ENCODE measurements at places on chromosomes 7 and 10. TPM values are rescaled to one million over a fixed set of nuclear protein-coding genes. Genes with fewer than 3 reads are reported as not detected.

Gene ACBD7
- total RNA-seq: 1.5 TPM

Gene WDR86
- not detected for total RNA-seq

Gene COL17A1
- total RNA-seq: 0.30 TPM

DNA sequence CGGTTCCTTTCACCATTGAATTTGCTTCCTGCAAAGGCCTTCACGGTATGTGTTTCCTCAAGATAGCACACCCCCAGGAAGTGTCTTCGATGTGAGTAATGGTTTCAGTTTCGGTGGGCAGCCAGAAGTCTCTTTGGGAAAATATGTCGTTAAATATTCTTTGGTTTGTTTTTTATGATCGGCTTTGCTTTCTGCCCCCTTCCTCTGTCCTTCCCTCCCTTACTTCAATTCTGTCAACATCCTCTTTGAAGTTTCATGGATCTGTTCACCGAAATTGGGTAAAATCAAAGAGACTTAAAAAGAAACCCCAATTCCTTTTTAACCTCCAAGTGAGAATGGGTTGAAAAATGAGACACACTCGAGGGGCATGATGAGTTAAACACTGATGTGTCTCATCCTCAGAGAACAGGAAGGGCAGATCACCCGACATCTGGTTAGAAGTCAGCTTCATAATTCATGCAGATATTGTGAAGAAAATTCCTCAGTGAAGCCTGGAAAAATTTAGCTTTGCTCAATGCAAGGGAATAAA, 170.8 kb upstream of the HABP2 start:
- DNase-seq: peak; percentile 22

GRCh38 chr7:47386273-47386835, 195.6 kb downstream of the TNS3 start:
- DNase-seq: no peak

- peak; percentile 31 for DNase-seq
Observed at GRCh38 chr7:82194016-82194643, 249.4 kb downstream of the CACNA2D1 start.

DNA sequence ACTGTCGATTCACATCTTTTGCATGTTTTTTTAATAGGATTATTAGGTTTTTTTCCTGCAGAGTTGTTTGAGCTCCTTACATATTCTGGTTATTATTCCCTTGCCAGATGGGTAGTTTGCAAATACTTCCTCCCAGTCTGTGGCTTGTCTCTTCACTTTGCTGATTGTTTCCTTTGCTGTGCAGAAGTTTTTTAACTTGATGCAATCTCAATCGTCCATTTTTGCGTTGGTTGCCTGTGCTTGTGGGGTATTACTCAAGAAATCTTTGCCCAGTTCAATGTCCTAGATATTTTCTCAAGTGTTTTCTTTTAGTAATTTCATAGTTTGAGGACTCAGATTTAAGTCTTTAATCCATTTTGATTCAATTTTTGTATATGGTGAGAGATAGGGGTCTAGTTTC, 95.4 kb downstream of the TBXAS1 start:
- no peak for DNase-seq

DNA sequence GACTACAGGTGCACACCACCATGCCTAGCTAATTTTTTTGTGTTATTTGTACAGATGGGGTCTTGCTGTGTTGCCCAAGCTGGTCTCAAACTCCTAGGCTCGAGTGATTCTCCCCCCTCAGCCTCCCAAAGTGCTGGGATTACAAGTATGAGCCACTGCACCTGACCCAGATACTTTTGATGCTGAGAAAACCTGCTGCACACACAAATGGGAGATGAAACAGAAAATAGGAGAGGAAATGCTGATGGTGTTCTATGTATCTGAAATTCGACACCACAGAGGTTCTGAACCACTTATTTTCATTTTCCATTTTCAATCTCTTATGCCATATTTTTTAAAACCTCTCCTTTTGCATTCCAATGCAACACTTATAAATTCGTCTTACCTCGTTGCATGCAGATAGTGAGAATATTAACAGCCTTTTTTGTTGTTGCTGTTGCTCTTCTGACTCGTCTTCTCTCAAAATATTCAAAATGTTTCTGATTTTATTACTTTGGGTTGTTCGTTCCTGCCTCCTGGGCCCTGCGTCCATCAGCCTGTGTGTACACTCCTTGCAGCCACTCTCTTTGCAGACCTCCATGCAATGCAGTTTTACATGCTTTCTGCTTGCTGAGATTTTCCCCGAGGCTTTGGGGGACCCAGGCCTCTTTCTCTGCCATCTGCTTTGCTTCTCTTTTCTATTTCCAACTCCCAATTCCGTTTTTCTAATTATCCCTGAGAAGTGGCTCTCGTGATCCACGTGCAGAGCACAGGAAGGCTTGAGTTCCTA, 556.1 kb downstream of the GALNT17 start:
- no peak for DNase-seq

DNA sequence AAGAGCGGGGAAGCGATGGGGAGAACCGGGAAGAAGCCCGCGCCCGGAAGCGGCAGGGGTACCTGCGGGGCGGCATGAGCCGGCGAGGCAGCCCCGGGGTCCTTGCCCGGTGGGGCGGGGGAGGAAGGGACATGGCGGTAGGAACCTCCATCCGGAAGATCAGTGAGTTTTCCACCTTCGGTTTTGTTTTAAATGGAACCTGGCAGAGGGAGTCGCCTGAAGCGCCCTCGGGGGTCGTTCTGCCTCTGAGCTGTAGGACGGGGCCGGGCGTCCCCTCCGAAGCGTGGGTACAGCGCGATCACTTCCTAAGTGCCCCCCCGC, 471 bp downstream of the PFKP start:
- DNase-seq: no peak

- no peak for DNase-seq
Observed at GRCh38 chr7:155793720-155794119, 18.5 kb downstream of the SHH start.

- DNase-seq: no peak
Observed at GRCh38 chr10:131049016-131049415, 262.5 kb downstream of the TCERG1L start.
